Hepatocyte (in vitro differentiated cells): ENCODE measurements at places on chromosomes 11 and 22.

- DNase-seq: no peak
Measured at GRCh38 chr22:20464096-20464614, 26.5 kb upstream of the SCARF2 start.

DNA sequence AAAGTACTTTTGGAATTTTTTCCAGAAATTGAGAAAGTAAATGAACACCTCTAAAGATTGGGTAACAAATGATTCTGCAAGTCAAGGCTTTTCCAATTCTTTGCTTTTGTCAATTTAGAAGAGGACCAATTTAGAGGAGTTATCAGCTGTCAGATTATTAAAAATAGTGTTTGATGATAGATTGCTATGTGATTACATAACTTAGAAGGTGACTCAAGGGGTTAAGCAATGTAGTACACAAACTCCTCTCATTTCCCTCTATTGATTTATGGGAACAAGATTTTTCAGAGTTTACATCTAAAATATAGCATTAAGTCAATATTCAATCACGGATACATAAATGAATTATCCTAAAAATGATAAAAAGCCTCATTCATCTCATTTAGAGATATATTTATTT lies 70.3 kb downstream of the INSC start:
- no peak for DNase-seq

- no peak for DNase-seq
Measured at GRCh38 chr22:27905653-27906052, 13.4 kb downstream of the PITPNB start.

DNA sequence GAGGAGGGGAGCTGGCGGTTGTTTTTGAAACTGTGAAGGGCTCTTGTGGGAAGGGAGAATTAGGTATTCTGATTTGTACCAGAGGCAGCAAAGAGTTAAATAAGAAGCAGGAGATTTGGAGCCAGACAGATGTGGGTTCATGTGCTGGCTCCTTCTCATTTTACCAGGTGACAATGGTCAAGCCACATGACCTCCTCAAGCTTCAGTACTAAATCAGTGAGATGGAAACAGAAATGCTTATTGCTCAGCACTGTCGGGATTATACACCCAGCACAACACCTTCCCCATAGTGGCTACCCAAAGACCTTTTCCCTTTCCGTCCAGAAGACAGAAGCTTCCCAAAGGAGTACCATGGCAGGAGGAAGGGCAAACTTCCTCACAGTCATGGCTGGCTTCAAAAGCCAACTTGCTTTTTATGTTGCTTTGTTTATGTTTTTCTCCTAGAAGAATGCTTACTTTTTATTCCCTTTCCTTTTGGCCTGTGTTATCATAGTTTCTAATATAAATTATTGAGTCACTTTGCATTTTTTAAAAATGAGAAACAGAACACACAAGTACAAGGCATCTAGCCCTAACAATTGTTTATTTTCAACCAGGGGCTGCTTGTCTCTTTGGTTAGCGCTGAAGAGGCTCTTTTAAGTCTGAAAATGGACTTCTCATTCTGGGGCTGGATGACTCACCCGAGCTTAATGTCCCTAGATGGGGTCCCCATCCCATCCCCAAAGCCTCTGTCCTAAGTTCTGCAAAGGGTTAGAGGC lies 181.5 kb upstream of the ZBED5 start:
- DNase-seq: no peak

DNA sequence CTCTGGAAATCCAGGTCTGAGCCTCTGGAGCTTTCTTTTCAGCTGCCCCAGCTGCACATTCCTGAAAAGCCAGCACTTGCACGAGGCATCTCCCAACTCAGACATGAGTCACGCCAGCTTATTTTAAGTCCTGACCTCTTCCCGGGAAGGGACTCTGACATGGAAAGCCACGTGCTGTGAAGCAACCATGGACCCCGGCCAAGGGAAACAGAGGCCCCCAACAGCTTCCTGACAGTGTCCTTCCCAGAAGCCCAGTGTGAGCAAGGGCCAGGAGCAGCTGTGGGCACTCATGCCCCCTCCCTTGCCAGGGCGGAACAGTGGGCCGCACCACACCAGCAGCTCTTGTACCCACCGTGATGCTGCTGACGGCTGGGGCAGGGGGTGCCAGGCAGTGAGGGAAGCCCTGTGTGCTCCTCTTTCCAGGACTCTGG lies 118.8 kb upstream of the CADM1 start:
- DNase-seq: peak; percentile 80

- no peak for DNase-seq
Measured at GRCh38 chr11:124978316-124978715, 24.3 kb downstream of the CCDC15 start.

DNA sequence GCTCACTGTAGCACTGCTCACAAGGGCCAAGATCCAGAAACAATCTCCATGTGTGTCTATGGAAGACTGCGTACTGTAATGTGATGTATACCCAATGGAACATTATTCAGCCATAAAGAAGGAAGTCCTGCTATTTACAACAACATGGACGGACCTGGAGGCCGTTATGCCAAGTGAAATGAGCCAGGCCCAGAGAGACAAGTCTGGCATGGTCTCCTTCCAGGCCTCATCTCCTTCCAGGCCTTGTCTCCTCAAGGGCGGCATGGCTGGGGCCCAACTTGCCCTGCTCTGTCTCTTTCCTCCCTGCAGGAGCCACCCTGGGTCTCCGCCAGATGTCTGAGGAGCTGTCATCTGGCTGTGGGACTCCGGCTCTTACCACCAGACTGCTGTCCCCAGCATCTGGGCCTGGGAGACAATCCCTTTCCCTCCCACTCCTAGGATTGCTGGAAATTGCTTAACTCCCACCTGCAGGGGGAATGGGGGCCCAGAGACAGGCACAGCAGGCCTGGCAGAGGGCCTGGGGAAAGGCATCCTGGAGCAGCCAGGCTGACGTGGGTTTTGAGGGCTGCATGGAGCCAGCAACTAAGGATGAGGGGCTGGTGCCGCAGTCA lies 1326.6 kb downstream of the TBC1D22A start:
- DNase-seq: no peak

- DNase-seq: no peak
Measured at GRCh38 chr22:28894807-28895206, 11.4 kb downstream of the ZNRF3 start.

- no peak for DNase-seq
Measured at GRCh38 chr22:29328566-29329500, 13.3 kb upstream of the RASL10A start.

GRCh38 chr11:2092464-2092910 lies 46.7 kb downstream of the IGF2 start:
- DNase-seq: no peak

- DNase-seq: no peak
Measured at GRCh38 chr22:47210112-47210657, 447.7 kb downstream of the TBC1D22A start.

DNA sequence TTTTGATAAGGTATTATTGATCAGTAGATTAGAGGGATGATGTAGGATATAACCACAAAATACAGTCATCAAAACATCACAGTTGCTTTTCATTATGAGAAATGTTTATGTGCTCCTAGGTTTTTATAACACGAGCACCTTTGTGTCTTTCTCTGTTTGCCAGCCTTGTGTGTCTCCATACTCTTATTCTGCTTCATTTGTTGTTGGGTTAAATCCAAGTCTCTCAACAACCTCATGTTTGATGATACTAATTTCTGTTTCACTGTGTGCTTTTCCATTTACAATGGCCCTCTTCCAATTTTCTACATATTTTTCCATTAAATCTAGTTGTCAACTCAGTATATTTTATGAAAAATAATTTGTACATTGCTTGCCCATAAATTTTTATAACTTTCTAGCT lies 107.7 kb upstream of the POU2AF2 start:
- DNase-seq: no peak

DNA sequence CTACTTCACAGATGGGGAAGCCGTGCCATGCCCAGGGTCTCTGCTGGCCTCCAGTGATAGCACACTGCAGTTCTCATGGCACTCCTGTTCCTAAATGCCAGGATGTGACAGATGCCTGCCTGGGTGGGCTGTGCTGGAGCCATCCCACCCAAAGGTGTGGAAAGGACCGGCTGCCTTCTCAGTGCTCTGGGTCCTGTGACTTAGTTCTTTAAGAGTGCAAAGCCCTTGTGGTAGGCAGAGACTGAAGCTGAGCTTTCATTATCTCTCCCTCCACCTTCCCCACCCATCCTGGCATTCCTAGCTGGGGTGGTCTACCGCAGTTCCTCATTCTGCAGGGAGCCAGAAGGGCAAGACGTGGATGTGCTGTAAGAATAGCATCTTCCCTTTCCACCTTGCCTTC lies 150.1 kb downstream of the CEP164 start:
- no peak for DNase-seq

DNA sequence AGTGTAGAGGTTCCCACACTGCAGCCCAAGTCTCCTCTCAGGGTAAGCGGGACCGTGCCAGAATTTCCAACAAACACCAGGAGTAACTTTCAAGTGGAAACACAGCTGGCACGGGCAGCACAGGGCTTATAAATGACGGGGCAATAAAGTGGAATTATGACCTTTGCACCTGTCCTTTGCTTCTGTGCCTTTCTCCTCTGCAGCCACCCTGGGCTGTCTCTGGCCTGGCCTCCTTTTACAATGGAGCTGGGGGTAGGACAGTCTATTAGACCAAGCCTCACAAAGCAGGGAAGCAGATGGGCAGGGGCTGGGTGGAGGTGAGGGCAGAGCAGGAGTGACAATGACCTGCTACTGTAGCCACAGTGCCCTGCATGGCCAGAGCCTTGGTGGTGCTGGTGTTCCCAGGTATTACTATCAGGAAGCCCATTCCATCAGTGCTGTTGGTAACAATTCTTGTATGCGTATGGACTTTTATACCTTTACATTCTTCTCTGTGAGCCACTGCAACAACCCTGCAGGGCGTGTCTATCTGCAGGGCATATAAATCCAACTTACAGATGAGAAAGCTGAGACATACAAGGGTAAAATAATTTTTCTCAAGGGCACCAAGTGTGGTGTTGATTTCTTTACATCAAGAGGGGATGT lies 387.8 kb downstream of the CTTN start:
- peak; percentile 26 for DNase-seq

DNA sequence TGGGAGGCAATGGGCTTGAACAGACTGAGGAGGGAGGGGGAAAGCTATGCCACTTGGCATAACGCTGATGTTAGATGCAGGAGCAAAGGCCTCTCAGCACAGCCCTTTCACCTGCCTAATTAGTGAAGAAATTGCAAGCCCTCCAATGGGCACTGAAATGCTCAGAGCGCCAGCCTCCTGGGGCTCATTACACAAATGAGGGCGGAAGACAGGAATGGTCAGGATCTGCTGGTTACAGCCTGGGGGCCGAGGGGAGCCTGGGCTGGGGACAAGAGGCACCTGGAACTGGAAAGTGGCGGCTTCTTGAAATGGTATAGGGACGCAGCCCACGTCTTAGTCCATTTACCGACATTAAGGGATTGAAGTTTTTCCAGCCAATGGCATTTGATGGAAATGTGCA lies 50.2 kb upstream of the PLET1 start:
- DNase-seq: no peak

- no peak for DNase-seq
Measured at GRCh38 chr11:57562596-57562995, 4.9 kb downstream of the UBE2L6 start.

DNA sequence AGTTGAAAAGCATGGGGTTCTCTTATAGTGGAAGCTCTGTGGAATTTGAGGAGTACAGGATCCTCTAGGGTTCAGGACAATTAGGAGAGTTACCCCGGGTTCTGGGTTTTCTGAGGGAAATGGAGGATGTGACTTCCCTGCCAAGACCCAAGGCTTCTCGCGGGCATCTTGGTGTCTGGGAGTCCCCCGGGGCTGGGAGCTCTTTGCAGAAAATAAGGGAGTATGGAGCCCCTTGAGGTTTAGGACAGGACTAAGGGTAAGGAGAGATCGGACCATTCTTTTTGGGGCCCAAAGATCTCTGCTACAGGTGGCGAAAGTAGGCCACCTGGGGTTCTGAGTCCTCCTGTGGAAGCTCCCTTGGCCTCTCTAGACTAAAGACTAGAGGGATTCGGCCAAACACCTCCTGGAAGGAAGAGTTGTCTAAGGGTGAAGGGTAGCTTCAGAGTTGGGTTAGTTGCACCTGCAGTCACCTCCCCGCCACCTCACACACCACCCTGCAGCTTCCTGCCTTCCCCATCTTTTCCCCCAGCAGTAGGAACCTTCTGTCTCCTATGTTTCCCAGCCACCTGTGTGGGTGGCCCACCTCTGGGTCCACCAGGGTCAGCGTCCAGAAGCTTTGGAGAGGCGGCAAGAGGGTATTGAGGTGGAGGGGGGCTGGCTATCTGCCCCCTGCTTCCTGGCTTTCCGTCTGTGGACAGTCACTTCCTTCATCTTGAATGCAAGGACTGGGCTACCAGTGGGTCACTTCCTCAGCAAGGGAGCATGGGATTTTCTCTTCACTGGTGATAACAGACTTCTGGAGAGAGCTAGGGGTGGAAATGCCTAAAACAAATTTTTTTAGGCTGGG lies 908 bp downstream of the LIMK2 start:
- DNase-seq: no peak

- DNase-seq: no peak
Measured at GRCh38 chr11:128734103-128734831, 40.4 kb downstream of the FLI1 start.

DNA sequence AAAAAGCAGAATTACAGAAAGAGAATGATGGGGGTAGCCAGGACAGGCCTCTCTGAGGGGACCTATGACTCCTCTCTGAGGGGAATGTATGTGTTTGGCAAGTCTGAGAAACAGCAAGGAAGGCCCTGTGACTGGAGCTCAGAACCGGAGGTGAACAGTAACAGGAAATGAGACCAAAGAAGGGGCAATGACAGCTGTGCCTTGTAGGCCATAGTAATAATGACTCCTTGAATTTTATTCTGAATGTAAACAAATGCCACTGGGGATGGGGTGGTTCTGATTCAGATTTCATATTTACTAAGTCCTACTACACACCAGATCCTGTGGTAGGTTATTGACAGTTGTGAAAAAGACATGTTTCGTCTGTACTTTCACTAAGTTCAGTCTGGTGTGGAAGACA lies 52.8 kb upstream of the APOA1 start:
- no peak for DNase-seq

- no peak for DNase-seq
Measured at GRCh38 chr11:79269611-79270307, 171.1 kb downstream of the TENM4 start.

DNA sequence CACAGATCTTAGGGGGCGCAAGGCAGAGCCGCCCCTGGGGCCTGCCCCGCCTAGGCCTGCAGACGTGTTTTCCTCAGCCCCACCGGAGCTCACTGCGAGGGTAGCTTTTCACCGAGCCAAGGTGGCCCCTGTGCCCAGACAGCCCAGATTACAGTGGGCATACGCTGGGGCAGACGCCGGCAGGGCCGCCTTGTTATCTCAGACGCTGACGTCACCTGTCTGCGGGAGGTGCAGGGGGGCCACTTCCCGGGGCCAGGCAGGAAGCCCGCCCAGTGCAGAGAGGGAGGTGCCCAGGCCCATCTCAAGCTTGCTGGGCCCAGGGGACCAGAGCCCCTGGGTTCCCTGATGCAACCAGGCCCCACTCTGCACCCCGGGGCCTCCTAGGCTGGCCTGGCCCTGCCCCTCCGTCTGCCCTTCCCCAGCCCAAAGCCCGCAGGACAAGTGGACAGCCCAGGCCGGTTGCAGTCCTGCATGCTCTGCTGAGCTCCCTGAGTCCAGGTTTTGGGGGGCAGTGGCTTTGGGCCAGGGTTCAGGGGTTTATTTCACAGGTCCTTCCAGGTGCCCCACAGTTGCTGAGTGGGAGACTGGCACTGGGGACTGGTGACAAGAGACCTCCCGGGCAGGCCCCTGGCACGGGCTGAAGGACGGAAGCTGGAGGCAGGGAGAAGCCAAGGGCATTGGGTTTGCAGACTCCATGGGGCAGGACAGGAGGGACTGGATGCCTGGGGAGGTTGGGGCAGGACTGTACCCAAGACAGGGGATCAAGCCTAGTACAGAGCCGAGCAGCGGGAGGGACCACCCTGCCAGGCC lies 38.6 kb downstream of the IGF2 start:
- no peak for DNase-seq

GRCh38 chr11:102396708-102397563 lies 49.9 kb downstream of the BIRC2 start:
- DNase-seq: no peak
